ENCODE measurements at places on chromosomes 13 and 19. TPM values are rescaled to one million over a fixed set of nuclear protein-coding genes. Genes with fewer than 3 reads are reported as not detected.

The ALKBH6 gene
- 28.6 TPM for total RNA-seq

DNA sequence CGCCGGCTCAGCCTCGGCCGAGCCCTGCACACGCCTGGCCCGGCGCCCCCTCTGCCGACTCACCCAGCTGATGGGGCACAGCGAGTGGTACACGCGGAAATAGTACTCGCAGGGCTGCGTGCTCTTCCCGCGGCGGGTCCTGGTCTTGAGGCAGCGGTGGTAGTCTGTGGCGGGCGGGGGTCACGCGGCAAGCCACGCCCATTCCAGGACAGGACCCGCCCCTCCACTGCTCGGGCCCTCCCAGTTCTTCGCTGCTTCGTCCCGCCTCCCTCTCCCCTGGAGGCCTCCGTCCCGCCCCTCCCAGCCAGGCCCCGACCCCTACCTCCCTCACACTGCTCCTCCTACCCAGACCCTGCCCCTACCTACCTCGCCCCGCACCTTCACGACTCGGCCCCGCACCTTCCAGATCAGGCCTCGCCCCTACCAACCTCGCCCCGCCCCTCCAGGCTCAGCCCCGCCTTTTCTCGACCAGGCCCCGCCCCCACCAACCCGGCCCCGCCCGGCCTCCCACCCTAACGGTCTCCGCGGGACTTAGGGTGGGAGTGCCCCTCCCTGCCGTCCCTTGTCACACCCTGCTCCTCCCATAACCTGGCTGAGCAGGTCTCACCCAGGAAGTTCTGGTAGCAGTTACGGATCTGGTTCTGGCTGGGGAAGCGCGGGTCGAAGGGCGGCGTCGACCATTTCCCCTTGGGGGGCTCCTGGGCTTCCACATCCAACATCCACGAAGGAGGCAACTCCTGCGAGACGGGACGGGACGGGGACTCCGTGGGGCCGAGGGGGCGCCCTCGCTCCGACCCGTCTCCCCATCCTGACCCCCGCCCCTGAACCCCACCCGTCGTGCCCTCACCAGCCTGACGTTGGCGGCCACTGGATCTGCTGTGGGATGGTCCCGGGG is 469 bp downstream of the COX6B2 start:
- DNase-seq = peak; percentile 23

DNA sequence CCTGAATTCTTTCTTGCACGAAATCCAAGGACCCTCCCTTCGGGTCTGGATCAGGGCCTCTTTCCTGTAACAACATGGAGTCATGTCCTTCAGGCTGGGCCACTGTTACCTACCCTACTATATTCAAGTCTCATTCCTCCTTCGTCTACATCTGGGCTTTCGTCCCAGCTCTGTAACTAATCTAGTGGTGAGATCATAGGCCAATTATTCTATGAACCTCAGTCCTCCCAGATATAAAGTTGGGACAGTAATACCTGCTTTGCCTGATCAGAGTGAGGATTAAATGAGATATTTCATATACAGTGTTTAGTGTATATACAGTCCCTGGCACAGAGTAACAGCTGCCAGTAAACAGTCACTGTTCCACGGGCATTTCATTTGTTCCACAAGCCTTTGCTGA is 48.3 kb upstream of the ATP12A start:
- no peak for DNase-seq

DNA sequence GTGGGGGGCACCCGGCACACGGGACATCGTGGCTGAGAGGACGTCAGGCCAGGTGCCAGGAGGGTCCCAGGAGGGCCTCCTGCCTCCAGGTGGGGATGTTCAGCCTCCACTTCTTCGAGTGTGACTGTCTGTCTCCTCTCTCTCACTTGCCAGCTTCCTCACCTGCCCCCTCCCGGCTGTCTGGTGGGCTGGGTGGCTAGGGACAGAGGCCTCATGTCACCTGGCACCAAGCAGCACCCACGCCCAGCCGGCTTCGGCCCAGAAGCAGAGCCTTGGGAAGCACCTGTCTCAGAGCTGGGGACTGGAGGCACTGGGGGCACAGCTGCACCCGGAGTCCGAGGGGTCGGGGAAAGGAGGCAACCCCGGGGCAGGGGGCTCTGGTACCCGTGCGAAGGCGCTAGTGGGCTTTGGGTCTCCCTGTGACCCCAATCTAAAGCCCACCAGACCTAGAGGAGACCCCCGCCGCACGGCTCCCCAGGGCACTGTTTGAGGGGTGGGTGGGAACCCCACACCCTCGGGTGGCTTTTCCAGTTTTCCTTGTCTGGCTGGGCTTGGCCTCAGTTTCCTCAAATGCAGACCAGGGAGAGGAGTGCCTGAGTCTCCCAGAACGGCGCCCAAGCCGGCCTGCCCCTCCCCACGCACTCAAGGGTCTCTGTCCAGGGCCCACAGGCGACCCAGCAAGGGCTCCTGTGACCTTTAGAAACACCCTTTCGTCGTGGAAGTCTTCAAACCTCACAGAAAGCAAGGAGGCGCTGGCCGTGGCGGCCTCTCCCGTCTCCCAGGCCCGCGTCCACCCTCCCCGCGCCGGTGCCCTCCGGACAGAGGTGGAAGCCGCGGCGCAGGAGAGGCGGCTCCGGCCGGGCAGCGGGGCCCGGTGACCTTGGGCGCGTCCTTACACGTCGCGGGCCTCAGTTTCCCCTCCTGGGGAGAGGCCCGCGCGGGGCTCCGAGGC is 664 bp upstream of the HCN2 start:
- no peak for DNase-seq

DNA sequence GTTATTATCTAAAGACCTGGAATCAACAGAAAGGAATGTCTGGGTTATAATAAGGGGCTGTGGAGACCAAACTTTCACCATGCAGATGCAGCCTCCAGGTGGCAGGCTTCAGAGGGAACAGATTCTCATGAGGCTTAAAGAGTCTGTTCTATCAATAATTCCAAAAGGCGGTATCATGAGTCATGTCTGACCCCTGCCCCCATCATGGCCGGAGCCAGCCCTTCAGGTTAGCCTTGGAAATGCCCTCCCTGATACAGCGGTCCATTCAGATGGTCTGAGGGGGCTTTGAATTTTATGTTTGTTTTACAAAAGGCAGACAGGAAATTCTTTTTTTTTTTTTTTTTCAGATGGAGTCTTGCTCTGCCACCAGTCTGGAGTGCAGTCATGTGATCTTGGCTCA is 21.7 kb upstream of the LAMP1 start:
- peak; percentile 59 for DNase-seq
